ENCODE measurements at places on chromosomes 16 and 17.

DNA sequence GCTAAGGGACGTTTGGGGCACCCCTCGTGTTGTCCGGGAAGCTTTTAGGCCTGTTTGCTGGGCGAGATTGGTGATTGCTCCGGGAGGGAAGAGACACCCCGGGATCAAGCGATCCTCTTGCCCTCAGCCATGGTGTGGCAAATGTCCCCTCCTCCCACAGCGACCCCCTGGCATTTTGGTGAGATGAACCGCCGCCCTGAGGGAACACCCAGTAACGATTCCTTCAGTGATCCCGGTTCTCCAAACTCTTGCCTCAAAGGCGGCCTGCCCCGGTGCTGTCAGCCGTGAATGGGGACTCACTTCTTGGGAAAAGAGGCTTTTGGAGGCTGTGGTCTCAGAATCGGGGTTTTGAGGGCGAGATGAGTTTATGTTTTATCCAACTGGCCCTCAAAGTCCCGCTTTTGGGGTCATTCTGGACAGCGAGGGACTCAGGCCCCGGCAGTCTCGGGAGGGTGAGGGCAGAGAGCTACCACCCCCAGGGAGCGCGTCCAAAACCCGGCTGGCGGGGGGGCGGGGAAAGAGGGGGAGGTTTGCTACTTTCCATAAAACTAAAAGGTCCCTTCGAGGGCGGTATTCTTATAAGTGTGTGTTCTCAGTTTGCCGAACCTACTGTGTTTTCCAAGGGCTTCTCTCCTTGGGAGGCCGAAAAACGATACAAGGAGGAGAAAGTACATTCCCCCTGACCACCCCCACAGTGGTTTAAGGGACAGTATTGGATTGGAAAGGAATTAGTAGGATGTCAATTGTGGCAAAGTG, 232.7 kb downstream of the MRTFB start:
- DNase-seq, result no peak

DNA sequence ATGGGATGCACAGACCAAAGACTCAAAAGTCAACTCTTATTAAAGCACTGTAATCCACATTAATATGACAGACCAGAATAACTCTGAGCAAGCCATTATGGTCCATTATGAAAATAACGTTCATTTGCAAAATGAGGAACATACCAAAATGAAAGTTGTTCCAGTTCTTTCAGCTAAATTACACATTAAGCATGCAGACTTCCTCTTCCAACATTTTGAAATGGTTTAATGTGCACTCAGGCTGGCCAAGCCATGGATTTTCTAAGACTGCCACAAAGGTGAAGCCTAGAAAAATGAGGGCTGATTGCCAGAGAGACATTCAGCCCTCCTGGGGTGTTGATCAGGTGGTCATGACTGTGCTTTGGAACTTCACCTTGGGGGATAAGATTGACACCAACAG, 56.7 kb upstream of the NOG start:
- DNase-seq, result no peak

GRCh38 chr17:61770752-61771533, 92.4 kb downstream of the BRIP1 start:
- no peak for DNase-seq

GRCh38 chr17:4152471-4152870, 9.5 kb downstream of the CYB5D2 start:
- no peak for DNase-seq

DNA sequence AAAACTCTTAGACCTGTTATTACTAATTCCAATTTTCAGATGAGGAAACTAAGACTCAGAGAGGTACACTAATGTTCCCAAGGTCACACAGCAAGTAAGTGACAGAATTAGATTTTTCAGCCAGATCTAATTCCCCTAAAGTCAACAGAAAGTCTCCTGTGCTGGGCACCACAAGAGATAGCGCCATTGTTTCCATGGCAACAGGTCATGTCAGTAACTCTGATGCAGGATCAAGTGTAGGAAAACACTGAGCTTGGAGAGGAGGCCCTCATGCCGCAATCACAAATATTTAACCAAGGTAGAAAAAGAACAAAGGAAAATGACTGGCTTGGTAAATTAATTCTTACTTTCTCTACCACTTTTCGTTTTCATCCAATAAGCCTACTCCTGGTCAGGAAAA, 166.0 kb upstream of the CDH13 start:
- no peak for DNase-seq

DNA sequence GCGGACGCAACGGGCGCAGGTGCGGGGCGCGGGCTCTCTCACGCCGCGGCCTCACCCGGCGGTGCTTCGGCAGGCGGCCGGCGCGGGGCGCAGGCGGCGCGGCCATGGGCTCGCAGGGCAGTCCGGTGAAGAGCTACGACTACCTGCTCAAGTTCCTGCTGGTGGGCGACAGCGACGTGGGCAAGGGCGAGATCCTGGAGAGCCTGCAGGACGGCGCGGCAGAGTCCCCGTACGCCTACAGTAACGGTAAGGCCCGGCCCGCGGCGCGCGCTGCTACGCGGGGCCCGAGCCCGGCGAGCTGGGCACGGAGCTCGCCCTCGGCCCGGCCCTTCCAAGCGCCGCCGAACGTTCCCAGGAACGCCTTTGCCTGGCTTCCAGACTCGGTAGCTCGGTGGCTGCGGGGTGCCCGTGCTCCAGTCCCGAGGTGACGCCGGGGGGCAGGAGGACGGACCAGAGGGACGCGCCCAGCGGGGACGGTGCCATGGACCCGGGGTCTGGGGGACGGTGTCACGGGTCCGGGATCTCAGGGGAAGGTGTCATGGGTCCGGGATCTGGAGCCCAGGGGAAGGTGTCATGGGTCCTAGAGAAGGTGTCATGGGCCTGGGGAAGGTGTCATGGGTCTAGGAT, 435 bp downstream of the RAB40C start:
- DNase-seq, result no peak

Data from vagina (tissue), 2 donors.